ENCODE measurements at places on chromosomes 6 and 20. TPM values are rescaled to one million over a fixed set of nuclear protein-coding genes. Genes with fewer than 3 reads are reported as not detected.
A peak's percentile ranks its signal among the peaks of the same experiment; 100 is the strongest.

- DNase-seq: no peak
Measured at GRCh38 chr6:137498481-137499190, 4.4 kb upstream of the OLIG3 start.

PSORS1C1 gene
- total RNA-seq: 4.7 TPM

DNA sequence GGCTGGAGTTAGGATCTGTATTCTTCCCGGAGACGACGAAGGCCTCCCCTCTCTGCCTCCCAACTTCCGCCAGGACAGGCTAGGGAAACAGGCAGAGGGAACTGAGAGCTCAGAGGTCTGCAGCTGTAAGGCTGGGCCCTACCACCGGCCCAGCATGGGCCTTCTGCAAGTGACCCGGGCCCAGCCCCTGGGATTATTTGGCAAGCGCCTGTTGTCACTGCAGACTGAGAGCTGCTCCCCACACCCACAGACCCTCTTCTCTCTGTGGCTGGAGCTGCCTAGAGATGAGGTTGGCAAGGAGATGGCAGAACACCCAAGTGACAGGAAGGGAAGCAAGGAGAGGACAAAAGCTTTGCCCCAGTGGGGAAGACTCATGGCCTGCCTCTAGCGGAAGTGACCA lies 212.6 kb downstream of the ZDHHC14 start:
- no peak for DNase-seq

GRCh38 chr6:140414966-140415620 lies 1040.6 kb upstream of the CITED2 start:
- DNase-seq: no peak

KCNK17 gene
- total RNA-seq: 0.52 TPM

DNA sequence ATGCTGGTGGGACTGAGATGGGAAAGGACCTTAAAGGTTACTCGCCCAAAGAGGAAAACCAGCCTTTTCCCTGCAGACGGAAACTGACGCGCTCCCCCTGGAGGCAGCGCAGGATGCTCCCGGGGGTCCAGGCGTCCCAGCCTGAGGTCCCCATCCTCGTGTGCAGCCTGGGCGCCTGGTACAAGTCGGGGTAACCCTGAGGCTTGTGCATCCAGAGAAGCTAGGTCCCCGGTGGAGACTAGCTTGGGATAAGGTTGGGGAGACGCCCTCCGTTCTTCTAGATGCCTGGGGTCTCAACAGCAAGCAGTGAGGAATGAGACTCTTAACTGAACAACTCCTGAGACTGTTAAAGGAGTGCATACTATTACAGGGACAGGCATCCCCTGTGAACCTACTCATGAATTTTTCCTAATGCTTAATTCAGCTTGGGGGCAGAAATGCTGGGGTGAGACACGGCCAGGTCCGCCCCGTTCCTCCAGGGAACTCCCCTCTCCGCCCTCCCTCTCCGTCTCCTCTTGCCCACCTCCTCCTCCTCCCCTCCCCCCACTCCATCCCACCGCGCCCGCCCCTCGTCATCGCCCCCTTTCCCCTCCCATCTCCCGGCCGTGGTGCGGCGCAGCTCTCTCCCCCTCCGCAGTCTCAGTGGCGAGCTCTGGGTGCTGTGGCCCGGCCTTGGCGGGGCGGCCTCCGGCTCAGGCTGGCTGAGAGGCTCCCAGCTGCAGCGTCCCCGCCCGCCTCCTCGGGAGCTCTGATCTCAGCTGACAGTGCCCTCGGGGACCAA lies at the start of gene PRSS35:
Gene PRSS35, plus strand, starts transcription at position 634 of the 781 bp plus-strand sequence. CDS start 10,908 bp downstream, outside the sequence.
- peak; percentile 45 for DNase-seq

GRCh38 chr6:34237316-34237721 lies 646 bp downstream of the HMGA1 start:
- no peak for DNase-seq

DNA sequence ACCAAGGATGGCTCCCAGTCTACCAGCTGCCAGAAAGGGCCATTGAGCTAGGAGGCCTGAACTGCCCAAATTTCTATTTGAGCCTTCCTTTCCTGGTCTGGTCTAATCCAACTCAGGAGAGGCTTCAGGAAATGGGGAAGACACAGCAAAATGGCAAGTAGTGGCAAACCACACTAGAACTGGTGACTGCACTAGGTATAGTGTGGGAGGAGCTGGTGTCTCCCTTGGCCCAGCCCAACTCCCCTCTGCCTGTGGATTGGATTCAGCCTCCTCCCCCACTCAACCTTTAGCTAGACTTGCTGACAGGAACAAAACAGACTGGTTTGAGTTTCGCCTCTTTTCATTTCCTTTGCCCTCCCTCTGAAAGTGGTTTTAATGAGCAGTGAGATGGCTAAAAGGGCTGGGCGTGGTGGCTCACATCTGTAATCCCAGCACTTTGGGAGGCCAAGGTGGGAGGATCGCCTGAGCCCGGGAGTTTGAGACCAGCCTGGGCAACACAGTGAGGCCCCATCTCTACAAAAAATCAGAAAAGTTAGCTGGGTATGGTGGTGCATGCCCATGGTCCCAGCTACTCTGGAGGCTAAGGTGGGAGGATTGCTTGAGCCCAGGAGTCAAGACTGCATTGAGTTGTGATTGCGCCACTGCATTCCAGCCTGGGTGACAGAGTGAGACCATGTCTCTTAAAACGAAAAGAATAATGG lies 17.5 kb downstream of the MRPS18A start:
- no peak for DNase-seq

DNA sequence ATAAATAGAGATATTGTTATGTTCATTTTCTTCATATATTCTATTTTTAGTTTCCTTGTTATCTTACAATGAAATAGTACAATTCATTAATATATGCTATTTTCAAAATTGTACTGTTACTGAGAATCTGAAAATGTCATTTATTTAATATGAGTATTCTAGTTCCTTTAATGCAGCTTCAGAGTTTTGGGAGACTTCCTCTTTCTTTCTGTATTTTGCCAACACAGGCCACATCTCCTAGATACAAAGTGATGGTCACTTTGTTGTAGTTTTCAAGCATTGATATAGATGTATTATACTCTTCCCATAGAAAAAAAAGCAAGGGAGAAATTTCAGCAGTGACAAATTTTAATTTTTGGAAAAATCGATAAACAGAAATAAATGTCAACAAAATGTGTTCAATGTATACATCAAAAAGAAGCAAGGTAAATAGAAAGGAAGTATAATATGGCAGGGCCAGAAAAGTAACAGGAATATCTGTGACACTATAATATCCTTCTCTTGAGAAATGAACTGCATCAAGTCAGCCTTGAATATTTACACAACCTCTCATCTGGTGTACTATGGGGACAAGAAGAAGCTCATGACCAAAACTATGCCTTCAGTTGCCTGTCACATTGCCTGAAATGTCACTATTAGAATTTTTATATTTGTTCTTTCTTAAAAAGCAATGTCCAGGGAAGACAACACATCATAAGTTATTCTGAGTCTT lies 396.0 kb downstream of the TBC1D32 start:
- no peak for DNase-seq

- no peak for DNase-seq
Measured at GRCh38 chr20:56460459-56460858, 8.0 kb upstream of the RTF2 start.

DNA sequence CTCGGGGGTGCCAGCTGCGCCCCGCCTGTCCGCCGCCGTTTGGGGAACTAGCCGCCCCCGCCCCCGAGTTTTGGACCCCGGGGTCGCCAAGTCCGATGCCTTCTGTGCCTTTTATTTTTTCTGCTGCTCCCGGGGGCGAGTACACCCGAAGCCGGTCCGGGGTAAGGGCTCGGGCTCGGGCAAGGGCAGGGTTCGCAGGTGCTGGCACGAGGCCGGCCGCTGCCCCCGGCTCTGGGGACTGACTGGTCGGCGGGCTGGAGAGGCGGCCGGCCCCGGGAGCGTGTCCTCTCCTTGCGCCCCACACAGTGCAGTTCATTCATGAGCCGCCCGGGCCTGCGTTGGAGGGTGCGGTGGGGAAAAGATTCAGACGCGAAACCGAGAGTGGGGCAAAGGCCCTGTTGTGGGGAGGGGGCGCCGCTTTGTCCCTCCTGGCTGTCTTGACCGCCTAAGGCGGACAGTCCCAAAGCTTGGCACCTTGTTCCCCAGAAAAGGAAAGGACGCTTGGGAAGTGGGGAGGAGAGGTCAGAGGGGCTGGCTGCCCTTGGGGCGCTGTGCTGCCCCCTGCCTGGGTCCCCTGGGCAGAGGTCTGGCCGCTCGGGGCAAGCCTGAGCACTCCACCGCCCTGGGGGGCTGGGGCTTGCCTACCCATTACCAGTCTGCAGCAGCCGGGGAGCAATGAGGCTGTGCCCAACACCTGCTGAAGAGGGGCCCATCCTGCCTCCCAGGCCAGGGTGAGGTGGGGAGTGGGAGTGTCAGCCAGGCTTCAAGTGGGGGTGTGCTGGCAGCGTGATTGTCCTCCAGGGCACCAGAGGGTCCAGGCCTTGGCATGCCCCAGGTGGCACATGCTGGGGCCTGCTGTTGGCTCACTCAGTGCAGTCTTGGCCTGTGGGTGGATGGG lies 915 bp downstream of the TMEM63B start:
- DNase-seq: peak; percentile 40

ABHD16B gene
- total RNA-seq: not detected

MROH8 gene
- total RNA-seq: 3.6 TPM

- DNase-seq: no peak
Measured at GRCh38 chr20:57703013-57703412, 6.8 kb downstream of the PMEPA1 start.

GRCh38 chr6:16097382-16098171 lies 31.3 kb upstream of the MYLIP start:
- no peak for DNase-seq

- DNase-seq: no peak
Measured at GRCh38 chr20:29741894-29742698, 1515.4 kb upstream of the DEFB115 start.

- no peak for DNase-seq
Measured at GRCh38 chr6:38151580-38152500, 332.3 kb downstream of the ZFAND3 start.

- DNase-seq: no peak
Measured at GRCh38 chr6:50585441-50586330, 127.6 kb upstream of the TFAP2D start.

- DNase-seq: peak; percentile 12
Measured at GRCh38 chr20:58715801-58716475, 23.3 kb downstream of the NPEPL1 start.

- no peak for DNase-seq
Measured at GRCh38 chr6:3751077-3751729, at the start of gene PXDC1. PXDC1 (minus strand) TSS chr6:3751713; CDS start chr6:3751531, 182 bp downstream.

All from left ventricle myocardium inferior (tissue), 1 donor.